ENCODE measurements at places on chromosomes 6 and 20.
A peak's percentile ranks its signal among the peaks of the same experiment; 100 is the strongest.

GRCh38 chr6:45476341-45476740 is 98.6 kb upstream of the SUPT3H start:
- no peak for DNase-seq

GRCh38 chr6:17653198-17653882 is 53.2 kb downstream of the FAM8A1 start:
- peak; percentile 7 for DNase-seq

DNA sequence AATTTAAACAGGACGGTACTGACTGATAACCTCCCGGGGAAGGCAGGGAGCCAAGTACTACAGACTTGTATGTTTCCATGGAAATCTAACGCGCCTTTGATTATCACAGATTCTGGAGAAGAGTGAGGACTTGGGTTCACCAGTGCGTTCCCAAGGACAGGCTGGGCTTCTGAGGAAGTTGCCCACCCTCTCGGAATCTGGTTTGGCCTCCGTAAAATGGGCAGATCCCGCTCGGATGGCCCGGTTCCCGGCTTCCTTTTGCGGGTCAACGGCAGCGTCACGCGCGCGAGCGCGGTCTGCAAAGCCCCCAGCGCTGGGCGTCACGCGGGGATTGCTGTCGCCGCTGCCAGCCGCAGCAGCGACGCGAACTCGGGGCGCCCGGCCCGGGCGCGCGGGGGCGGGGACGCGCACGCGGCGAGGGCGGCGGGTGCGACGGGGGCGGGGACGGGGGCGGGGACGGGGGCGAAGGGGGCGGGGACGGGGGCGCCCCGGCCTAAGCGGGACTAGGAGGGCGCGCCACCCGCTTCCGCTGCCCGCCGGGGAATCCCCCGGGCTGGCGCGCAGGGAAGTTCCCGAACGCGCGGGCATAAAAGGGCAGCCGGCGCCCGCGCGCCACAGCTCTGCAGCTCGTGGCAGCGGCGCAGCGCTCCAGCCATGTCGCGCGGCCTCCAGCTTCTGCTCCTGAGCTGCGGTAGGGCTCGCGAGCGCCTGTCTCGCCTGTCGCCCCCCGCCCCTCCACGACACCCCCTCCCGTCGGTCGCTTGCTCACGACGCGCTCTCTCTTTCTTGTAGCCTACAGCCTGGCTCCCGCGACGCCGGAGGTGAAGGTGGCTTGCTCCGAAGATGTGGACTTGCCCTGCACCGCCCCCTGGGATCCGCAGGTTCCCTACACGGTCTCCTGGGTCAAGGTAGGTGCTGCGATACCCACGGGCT is at the start of gene CD83:
TSS of gene CD83 (plus strand) at position 615 of the 933 bp plus-strand sequence. CDS start at position 655, 40 bp downstream.
- DNase-seq, result peak; percentile 25

GRCh38 chr20:53302695-53303412 is 290.8 kb downstream of the ZNF217 start:
- no peak for DNase-seq

DNA sequence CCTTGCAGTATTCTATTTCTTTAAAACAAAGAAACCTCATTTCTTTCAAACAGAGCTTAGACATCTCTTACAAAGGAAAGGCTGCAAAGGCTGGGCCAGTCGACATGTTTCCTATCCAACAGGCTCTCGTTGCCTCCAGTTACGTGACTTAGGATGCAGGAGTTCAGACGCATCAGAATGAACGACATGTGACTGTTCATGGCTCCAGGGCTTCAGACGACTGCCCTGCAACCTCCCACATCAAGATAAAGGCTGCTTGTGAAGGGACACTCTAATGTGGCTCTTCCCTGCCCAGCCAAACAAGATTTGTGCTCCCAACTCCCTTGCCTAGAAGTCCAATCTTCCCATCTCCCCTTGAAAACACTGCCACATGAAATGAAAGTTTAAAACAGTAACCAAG is 14.3 kb upstream of the NEDD9 start:
- DNase-seq, result no peak

DNA sequence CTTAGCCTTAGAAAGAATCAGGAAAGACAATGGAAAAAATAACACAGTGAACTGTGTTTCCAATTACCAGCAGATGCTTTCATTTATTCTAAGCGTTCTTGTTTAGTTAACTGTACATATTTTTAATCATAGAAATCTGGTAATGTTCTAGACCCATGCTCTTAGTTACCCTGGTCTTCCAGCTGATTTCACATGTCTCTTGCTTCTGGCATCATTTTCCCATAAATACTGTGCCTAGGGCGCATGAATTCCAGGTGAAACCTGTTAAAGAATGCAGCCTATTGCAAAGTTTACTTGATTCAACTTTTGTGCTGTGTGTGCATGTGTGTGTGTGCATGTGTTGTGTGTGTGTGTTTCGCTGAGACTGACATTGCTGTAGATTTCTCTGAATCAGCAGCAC is 178.6 kb downstream of the PDE7B start:
- no peak for DNase-seq

GRCh38 chr6:71486461-71486860 is 197.8 kb downstream of the OGFRL1 start:
- no peak for DNase-seq

DNA sequence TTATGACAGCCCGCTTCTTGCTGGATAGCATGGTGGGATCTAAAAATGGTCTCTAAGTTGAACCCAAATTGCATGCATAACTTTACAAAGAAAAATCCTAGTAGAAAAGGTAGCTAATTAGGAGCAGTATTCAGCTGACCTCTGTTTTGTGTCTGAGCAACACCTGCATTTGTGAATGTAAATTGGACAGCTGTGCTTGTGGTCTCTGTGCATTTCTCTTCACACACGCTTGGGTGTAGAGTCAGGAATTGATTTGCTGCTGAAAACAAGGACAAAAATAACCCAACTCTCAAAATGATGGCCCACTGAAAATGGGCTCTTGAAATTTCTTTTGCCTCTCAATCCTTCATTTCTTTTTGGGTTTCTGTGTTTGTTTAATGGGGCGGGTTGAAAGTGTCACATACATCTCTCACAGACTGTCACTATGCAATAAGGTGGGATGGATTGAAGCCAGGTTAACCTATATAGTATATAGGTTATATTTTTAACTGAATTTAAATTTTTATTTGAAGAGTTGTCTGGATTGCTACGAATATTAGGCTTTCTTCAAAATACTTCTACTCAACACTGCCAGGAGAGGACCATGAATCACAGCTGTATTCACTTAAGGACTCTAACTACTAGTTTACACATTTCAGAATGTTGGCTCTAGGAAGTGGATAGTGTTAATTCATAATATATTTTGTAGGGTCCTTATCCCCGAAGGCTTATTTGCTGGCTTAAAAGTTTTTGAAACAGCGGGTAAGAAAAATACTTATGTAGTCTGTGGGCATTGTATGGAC is 46.5 kb downstream of the SOBP start:
- no peak for DNase-seq

DNA sequence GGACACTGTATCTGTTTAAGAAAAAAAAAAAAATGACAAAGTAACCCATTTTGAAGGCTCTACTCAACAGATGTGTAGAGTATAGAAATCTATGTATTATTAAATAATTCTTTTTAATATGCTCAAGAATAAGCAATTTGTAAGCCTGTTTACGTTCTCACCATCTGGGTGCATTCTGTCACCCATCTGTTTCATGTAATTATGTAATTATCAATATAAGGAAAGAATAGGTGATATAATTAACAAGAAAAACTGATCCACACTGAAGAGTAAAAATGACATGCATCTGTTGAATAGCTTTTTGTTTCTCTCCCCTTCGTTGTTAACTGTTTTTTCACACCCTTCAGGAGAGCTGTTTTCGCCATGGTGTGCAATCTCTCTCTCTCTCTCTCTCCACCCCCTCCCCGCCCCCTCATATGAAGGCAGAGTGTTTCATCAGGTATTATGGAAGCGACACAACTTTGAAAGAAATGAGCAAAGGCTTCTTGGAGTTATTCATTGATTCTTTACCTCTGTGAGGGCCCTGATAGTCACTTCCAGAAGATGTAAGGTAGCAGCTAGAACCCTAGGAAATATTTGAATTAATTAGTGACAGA is 154.3 kb upstream of the INSM1 start:
- DNase-seq, result no peak

GRCh38 chr6:56055081-56055704 is 179.8 kb upstream of the BMP5 start:
- DNase-seq, result no peak

DNA sequence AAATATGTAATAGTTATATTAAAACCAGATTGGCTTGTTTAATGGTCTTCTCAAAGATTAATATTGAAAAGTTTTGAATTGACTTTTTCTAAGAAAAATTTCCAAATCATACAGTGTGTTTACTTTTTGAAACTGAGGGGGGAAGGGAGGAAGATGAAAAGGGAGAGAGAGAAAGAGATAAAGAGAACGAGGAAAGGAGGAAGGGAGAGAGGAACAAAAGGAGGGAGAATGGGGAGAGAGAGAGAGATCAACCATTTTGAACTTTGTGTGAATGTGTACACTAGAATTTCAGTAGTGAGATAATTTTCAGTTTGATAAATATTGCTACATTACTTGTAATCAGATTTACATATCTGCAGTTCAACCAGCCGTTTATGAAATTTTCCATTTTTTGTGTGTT is 124.5 kb downstream of the EPHA7 start:
- no peak for DNase-seq

DNA sequence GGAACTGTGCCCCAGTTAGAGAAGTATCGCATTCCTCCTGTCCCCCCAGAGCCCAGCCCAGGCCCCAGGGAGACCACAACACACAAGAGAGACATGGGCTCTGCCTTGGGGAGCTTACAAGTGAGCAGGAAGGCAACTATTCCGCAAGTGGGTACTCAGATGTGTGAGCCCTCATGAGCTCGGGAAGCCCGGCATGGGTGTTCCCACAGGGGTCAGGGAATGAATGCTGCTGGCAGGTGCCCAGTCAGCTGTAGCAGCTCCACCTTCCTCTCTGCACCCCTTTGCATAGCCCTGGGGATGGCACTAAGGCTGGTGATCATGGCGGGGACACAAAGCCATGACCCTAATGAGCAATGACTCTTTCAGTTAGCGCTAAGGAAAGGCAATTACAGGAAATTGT is 194.1 kb downstream of the SYNDIG1 start:
- no peak for DNase-seq

DNA sequence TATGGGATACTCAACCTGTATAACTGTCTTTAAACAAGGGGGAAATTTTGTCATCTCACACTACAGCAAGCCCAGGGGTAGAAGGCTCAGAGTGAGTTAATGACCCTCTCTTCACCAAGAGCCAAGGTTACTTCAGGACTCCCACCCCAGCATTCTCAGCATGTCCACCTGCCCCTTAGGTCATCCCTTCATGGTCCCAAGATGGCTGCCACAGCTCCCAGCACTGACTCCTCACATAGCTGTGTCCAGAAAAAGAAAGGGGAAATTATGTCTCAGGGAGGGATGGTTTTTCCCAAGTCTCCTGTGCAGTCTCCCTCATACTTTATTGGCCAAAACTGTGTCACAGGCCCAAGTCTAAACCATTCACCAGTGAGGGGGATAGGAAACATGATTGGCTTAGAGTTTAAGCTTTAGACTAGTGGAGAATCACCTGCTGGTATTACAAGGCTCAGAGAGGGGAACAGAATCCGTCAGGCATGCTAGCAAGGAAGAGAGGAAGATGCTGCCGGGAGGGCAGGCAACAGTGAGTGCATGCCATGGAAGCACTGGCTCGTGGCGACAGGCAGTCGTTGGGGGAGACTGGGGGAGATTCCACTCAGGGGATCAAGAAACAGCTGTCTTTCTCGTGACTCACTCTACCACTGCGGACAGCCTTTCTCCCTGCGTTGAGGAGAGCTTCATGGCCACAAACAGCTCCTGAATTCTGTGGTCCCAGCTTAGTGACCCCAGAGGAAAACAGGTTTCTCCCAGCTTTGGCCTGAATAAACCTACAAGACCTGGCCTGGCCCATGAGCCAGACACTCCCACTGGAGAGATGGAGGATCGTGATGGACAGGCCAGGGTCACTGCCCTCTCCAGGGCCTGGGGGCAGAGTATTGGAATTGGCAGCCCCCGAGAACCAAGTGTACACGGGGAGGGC is 37.2 kb downstream of the HM13 start:
- peak; percentile 98 for DNase-seq

DNA sequence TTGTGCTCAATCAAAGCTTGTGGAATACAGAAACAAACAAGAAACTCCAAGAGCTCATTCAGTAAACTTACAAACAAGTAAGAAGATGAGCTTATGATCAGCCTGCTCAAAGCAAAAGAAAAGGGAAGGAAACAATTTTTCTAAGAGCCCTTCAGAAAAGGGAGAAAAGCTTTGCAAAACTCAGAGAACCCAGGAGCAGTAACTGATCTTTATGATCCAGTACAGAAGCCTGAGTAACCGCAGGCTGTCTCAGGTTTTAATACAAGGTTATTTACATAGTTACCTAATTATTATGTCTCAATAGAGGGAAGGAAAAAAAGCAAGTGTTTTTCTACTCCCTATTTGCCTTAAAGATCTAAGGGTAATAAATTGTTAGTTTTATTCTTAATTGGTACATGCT is 226.5 kb downstream of the MAFB start:
- peak; percentile 21 for DNase-seq

DNA sequence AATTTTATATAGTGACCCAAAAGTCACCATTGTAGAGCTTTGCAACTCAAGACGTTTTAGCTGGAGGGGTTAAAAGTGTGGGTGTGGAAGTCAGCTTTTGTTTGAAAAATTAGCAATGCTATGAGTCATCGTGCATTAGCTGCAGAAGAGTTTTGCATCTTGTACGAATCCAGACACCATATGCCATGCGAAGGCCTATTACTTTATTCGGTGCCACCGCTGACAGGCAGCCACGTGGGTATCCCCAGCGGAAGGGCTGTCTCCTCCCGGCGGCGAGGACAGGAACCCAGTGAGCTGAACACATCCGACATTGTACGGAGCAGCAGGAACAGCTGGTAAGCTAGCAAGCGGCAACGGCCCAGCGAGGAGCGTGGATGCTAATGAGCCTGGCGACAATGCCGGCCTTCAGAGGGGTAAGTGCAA is 84.4 kb downstream of the INSM1 start:
- peak; percentile 26 for DNase-seq

DNA sequence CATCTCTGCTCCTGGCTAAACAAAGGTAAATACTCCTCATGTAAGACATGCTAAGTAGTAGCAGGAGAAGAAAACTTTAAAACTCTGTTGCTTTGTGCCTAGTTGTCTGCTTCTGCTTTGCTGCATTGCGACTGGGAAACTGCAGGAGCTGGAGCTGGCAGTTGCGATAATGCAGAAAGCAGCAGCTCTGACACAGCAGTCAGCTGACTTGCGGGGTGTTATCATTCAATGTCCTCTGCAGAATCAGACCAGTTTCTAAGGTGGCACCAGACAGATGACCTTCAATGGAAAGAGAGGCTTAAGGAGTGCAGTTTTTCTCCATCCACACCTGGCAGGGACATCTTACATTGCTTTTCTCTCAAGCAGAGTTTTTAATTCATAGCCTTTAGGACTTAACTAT is 69.9 kb upstream of the SOX4 start:
- no peak for DNase-seq

- no peak for DNase-seq
These were observed 7.6 kb upstream of the CCN2 start for GRCh38 chr6:131958542-131959470.

- no peak for DNase-seq
These were observed 14.2 kb upstream of the SYNJ2 start for GRCh38 chr6:157967486-157967885.

All from renal cortical epithelial cell (primary cell).